Activated CD4-positive, alpha-beta T cell treated with anti-CD3 and anti-CD28 coated beads, Interleukin-2, amount 50 U/mL, for 4 hours (primary cell): ENCODE measurements at places on chromosomes 7 and 10.

DNA sequence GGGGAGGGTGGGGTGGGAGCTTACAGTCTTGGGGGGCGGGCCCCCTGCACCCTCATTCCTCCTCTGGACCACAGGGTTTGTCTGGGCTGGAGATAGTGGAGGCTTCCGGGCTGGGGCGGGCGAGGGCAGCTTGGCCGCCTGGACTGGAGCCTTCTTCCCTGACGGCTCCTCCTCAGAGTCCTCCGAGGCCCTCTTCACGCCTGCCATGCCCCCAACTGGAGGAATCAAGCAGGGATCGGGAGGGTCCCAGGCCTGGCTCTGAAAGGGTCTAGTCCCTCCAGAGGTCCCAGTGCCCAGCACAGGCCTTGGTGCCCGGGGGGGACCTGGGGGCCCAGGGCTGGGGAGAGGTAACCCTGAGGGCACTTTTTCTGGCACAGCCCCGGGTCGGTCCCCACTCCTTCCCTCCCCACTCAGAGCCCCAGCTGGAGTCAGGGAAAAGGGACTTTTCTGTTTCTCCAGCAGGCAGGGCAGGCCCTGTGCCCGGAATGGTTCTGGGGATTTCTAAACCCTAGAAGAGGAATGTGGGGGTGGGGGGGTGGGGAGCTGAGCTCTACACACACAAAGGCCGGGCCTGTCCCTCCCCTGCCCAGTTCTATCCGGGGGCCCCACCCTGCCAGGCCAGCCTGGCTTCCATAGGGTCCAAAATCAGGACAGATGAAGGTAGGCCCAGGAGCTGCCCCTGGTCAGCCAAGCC lies 11.6 kb downstream of the MICALL2 start:
- DNase-seq: no peak

DNA sequence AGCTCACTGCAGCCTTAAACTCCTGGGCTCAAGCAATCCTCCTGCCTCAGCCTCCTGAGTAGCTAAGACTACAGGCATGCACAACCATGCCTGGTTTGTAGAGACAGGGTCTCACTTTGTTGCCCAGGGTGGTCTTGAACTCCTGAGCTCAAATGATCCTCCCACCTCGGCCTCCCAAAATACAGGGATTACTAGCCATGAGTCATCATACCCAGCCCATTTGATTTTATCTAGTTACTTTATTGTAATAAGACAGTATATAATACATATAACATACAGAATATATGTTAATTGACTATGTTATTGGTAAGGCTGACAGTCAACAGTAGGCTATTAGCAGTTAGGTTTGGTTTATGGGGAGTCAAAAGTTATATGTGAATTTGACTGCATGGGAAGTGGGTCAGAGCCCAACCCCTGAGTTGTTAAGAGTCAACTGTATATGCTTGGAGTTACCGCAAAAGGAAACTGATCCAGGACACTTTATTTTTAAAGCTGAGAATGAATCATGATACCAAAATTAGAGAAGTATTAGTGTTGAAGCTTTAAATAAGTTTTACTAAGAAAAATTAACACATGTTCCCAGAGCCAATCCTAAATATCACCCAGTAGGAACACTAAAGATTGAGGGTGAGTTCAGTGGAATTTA lies 20.7 kb upstream of the KMT2E start:
- DNase-seq: no peak

- no peak for DNase-seq
These were observed 210.3 kb upstream of the GPR26 start for GRCh38 chr10:123455861-123456260.

GRCh38 chr7:82521906-82522445 lies 78.4 kb upstream of the CACNA2D1 start:
- DNase-seq: no peak

DNA sequence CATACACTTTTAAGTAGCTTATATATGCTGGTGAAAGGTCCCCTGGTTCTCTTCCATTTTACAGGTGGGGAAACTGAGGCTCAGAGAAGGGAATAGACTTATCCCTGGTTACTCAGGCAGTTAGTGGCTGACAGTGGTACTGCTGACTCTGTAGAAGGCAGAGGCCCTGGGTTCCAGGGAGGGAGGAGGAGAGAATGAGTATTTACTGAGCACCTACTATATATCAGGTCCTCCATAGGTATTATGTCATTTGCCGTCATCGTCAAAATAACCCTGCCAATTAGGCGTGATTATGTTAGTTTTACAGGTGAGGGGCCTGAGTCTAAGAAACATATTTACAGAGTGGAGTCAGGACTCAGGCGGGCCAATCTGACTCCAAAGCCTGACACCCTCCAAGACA lies 13.3 kb upstream of the PALD1 start:
- DNase-seq: no peak

- no peak for DNase-seq
These were observed 8.0 kb upstream of the FAM171A1 start for GRCh38 chr10:15379078-15379477.

DNA sequence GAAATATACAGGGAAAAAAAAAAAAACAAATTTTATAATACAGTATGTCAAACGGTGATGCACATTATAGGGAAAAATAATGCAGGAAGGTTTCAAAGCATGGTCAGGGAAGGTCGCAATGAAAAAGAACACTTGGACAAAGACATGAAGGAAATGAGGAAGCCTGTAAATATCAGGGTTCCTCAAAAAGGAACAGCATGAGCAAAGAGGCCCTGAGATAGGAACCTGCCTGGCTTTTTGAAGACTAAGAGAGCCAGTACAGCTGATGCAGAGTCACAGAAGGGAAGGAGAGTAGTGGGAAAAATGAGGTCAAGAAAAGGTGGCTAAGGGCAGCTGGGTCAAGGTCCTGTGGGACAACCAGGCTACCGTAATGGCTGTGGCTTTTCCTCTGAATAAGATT lies 1.9 kb downstream of the VPS41 start:
- DNase-seq: no peak

GRCh38 chr7:85471740-85472139 lies 284.9 kb upstream of the SEMA3D start:
- DNase-seq: no peak

GRCh38 chr7:116449950-116450349 lies 49.6 kb upstream of the CAV2 start:
- no peak for DNase-seq

GRCh38 chr10:29651767-29652166 lies 17.0 kb upstream of the SVIL start:
- DNase-seq: no peak

DNA sequence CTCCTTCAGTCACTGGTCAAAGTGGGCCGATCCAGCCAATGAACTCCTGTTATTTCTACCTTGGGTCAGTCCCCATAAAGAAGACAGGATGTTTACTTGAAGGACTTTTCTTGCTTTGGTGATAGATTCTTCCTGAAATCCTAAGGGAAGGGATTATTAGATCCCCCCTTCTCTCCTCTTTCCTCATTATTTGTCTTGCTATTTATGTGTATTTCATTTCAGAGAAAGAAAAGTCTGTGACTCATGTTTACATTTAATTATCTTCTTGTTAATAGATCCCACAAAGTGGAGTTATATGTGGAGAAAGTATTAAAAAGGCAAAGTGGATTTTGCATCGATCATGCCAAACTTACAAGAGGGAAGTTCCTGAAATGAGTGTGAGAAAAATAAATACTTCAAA lies 341.5 kb downstream of the PHTF2 start:
- DNase-seq: no peak

DNA sequence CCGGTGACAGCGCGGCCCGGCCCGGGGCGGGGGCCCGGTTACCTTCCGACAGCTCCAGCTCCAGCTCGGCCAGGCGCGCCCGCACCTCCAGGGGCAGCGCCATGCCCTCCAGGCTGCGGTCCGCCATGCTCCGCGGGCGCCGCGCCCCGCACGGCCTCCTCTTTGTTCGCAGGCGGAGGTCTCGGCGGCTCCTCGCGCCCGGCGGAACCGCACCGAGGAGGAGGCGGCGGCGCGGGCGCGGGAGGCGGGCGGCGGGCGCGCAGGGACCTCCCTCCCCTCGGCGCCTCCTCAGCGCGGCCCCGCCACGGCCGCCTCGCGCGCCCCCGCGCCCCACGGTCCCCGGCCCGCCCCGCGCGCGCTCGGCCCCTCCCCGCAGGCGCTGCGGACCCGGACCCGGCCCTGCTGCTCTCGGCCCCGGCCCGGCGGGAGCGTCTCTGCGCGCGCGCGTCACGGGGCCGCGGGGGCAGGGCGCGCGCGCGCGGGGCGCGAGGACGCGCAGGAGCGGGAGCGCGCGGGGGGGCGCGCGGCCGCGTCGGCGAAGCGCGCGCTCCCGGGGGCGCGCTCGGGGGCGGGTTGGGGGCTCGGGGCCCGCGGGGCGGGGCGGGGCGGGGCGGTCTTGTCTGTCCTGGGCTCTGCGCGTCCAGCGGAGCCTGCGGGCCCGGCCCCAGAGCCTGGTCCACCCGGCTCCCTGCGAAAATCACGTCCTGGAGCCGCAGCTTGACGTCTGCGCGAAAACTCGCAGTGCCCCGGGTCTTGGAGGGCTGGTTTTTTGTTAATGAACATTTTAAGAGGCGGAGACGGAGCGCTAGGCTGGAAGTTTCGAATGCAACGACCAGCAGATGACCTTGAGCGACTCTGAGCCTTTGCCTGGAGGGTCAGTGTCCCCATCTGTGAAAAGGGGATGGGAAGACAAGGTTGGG lies at the start of gene DIP2C:
Gene DIP2C, minus strand, starts transcription at position 217 of the 920 bp plus-strand sequence. Its CDS starts 90 bp downstream, at position 127.
- no peak for DNase-seq

GRCh38 chr10:60397792-60398191 lies 8.1 kb upstream of the ANK3 start:
- DNase-seq: no peak

GRCh38 chr10:79320820-79321493 lies 26.3 kb upstream of the PPIF start:
- peak; percentile 21 for DNase-seq
